ENCODE measurements at places on chromosomes 2 and 18. TPM values are rescaled to one million over a fixed set of nuclear protein-coding genes. Genes with fewer than 3 reads are reported as not detected.

Gene CIDEA
- total RNA-seq, result not detected

DNA sequence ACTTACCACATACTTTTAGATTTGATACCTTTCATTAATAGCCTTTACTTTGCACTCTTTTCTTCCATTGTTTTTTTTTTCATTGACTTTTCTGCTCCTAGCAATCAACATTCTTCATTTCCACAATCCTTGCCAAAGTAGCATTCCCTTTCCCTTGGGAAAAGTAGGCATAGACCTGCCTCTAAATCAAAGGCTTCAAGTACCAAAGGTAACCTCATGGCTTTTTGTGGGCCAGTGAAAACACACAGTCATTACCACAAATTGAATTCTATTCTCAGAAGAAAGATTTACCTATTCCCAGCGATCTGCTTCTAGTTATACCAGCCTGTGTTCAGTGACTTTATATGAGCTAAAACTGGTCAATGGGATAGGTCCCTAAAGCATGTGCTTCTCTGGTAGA is 109.2 kb downstream of the SOCS6 start:
- DNase-seq, result no peak

Gene SMCHD1
- total RNA-seq, result 165 TPM

Gene CRYGA
- total RNA-seq, result not detected

Gene RIT2
- total RNA-seq, result not detected

- DNase-seq, result peak; percentile 63
Observed at GRCh38 chr2:219681694-219682300, 54.4 kb downstream of the SLC4A3 start.

Gene ZNF397
- 20.7 TPM for total RNA-seq

Gene NTSR2
- total RNA-seq, result not detected

DNA sequence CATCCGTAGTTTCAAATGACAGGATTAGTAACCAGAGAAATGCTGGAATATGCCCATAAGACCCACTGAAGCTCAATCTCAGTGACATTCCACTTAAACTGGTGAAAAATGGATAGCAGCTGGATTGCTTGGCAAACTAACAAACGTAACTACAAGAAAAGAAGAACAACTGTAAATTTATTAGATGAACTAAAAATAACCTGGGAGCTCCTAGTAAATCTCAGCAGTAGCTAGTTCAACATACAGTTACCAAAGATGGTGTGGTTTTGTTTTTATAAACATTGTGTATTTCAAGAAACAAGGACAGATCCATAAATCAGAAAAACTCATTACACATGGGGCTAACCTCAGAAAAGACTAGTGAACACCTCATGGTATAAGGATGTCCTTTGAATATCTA is 531.9 kb downstream of the XIRP2 start:
- peak; percentile 29 for DNase-seq

- DNase-seq, result no peak
Observed at GRCh38 chr2:111022633-111023032, 98.1 kb upstream of the BCL2L11 start.

- no peak for DNase-seq
Observed at GRCh38 chr2:220664272-220665107, 907.6 kb downstream of the EPHA4 start.

Gene UGT1A4
- not detected for total RNA-seq

Gene QPCT
- 37.6 TPM for total RNA-seq

- no peak for DNase-seq
Observed at GRCh38 chr2:239790313-239790712, 234.8 kb downstream of the NDUFA10 start.

GRCh38 chr2:119104414-119104813 is 54.1 kb downstream of the C1QL2 start:
- DNase-seq, result no peak

Gene STPG4
- total RNA-seq, result 8.4 TPM

DNA sequence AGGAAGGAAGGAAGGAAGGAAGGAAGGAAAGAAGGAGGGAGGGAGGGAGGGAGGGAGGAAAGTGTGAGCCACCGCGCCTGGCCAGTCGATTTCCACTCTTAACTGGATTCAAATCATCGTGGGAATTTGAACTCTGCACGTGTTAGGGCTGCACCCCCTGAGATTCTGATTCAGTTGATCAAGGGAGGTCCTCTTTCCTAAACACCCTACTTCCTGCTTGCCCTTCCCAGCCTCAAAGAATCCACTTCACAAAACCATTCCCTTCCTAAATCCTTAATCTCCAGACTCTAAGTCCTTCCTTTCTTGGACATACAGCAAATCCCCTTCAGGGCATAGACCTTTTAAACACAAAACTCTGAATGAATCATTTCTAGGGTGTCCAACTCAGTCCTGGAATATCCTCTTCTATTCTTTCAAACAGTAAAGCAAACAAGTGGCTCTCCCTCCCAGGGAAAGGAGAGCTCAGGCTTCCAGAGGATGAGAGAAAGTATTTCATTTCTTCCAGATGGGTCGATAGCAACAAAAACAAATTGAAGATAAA is 68.2 kb upstream of the MBOAT2 start:
- no peak for DNase-seq

- no peak for DNase-seq
Observed at GRCh38 chr2:210267698-210268097, 42.5 kb upstream of the ACADL start.

- DNase-seq, result peak; percentile 42
Observed at GRCh38 chr2:227703280-227703732, 14.5 kb downstream of the SLC19A3 start.

DNA sequence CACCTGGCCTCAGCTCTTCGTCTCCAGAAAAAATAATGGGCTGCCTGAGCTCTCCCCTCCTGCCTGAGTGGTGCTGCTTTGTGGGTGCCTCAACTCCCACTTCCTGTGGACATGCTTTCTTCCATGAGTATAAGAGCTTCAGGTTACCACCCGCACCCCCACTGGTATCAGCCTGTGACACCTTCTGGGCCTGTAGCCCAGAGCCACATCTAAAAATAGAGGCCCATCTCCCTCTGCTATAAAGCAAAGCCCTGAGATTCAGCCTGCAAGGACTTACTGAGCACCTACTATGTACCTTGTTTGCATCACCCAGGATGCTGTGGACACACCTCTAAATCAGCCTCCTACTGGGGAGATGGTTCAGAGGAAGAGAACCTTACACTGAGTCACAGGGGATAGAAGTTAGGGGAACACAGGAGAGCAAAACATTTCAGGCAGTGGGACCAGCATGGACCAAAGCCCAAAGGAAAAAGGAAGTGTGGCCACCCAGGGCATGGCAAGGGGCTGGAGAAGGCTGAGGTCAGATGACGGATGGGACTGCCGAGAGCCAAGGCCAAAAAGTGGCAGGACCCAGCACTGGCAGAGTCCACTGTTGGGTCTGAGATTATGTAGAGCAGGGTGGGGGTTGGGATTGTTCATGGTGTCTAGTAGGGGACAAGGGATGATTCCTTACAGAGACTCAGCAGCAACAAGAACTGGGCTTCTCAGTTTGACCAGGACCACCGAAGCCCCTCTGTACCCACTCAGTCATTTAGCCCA is 123.7 kb upstream of the PPP1CB start:
- DNase-seq, result no peak

DNA sequence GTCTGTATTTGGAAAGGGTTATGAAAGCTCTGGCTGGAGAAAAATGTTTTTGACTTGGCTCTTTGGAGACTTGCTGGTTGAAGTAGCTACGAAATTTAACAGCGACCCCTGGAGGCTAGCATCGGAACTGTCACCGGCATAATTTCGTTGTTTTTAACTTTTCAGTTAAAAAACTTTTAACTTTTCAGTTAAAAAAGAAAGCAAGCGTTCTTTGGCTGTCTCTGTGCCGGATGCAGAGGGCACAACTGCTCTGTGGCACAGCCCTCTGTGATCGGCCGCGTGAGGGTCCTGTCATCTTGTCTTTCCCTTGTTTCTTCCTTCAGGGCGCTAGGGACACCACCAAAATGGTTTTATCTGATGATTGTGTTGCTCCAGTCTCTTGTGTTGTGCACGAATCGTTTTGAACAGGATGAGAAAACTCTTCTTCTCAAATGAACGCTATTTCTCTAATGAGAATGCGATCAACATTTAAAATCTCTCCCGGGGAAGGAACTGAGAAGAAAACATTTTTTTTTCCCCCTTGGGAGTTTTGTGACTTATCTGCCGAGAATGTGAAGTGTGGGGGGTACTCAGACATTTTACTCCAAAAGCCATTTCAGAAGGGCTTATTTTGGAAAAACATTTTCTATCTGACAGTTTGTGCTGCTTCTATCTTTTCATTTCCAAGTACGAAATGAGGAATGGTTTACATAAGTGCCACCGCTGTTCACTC is 57.1 kb downstream of the ADCYAP1 start:
- DNase-seq, result peak; percentile 45

Gene MREG
- total RNA-seq, result 1.2 TPM

GRCh38 chr2:231795525-231796327 is 9.5 kb downstream of the COPS7B start:
- no peak for DNase-seq

Gene EMILIN1
- 287 TPM for total RNA-seq

GRCh38 chr2:158582670-158583069 is 125.9 kb downstream of the PKP4 start:
- DNase-seq, result no peak

Gene PDE1A
- 6.5 TPM for total RNA-seq

Gene UGT1A1
- total RNA-seq, result 3.1 TPM

- DNase-seq, result no peak
Observed at GRCh38 chr2:41892476-41892875, 155.3 kb upstream of the PKDCC start.

GRCh38 chr18:75210274-75211001 is at the start of gene TSHZ1:
TSHZ1 (plus strand) TSS chr18:75210797; CDS start chr18:75211877, 1,080 bp downstream.
- peak; percentile 95 for DNase-seq

DNA sequence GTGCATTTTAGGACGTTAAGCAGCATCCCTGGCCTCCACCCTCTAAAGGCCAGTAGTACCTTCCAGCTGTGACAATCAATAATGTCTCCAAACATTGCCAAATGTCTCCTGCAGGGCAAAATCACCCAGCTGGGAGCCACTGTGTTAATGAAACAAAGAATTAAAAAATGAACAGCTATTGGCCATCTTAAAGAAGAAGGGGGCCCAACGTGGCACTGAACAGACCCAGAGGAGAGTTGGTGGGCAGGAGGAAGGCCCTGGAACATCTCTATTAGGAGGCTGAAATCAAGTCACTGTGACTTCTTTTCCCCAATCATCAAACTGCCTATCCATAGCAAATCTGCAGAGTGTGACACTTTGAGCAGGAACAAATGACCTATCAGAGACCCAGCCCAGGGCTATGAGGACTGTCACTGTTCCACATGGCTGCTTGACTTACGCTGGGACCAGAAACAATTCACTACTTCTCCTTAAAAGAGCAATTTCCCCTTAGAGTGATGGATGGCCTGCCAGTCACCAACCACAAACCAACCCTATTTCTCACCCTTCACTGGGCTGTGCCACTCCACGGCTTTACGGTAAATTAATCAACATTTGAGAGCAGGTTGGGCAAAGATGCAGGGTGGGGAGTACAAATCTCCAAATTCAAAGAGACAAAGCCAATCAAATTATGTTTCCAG is 35.2 kb upstream of the TEX51 start:
- no peak for DNase-seq

DNA sequence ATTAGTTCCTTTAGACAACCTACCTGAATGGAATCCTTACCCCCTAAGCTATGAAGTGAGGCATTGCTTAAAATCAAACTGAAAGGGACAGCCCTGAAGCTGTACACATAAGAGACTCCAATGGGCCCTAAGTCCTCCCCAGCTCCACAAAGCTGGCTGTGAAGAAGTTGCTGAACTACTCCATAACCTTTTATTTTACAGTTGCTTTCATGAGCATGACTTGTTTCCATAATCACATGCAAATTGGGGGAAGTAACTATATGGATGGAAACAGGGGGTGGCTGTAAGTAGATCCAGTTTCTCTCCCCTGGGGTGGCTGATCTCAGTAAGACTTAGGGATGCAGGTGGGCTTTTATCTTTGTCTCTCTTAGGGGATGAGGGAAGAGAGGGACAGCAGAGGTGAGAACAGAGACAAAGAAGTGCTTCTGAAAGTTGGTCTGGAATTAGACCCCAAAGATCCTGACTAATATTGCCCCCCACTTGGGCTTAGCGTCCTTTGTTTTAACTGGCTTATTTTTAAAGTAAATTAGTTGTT is 5.5 kb downstream of the FZD5 start:
- no peak for DNase-seq

- DNase-seq, result no peak
Observed at GRCh38 chr2:219104107-219105035, 43.6 kb upstream of the IHH start.

- DNase-seq, result no peak
Observed at GRCh38 chr2:217956586-217957457, 46.0 kb downstream of the TNS1 start.

DNA sequence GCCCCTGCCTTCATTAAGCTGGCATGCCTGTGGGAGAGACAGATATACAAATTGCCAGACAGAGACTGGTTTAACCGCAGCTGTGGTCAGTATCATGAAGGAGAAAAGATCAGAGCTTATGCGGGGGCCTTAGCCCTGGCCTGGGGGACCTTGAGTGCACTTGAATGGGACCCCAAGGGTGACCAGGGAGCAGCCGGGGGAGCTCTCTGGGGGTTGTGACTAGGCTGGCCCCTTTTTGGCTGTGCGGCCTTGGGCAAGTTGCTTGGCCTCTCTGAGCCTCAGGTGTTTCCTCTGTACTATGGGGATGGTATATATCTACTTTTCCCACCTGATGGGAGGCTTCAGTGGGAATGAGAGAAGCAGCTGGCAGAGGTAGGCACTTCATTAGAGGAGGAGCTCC is 35.7 kb downstream of the INHBB start:
- DNase-seq, result no peak

All from umbilical cord (tissue), 2 donors.